ENCODE measurements at places on chromosomes 7 and 10.

DNA sequence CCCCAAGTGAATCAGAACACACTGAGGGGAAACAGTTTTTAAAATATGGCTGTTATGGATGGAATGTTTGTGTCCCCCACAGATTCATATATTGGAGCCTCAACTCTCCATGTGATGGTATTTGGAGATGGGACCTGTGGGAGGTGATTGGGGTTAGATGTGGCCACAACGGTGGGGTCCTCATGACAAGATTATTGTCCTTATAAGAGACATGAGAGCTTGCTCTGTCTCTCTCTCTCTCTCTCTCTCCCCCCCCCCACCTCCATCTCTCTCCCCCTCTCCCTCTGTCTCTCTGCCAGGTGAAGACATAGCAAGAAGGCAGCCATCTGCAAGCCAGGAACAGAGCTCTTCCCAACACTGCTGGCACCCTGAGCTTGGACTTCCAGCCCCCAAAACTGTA lies 315.8 kb upstream of the MGMT start:
- no peak for DNase-seq

DNA sequence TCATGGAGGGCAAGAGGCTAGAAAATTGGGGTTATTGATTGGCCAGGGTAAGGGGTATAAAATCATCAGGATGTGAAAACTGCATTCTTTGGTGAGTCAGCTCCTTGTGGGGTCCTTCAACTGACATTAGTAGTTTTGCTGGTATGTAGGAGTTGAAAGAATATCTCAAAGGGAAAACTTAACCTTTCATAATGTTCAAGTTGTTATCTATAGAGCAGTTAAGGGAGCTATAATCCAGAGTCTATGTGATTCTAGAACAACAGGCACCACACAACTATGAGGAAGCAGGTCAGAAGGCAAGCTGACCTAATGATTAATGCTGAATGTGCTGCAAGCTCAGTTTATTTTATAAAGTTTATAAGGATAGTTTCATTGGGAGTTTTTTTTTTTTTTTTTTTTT lies 13.7 kb downstream of the PRPS1L1 start:
- DNase-seq, result no peak

GRCh38 chr7:106260136-106260561 lies 24.6 kb downstream of the NAMPT start:
- DNase-seq, result no peak

- peak; percentile 27 for DNase-seq
Measured at GRCh38 chr10:26448706-26449435, 10.7 kb downstream of the APBB1IP start.

Measured in activated CD8-positive, alpha-beta memory T cell treated with anti-CD3 and anti-CD28 coated beads for 1 hour (primary cell).